ENCODE measurements at places on chromosomes 4 and X. TPM values are rescaled to one million over a fixed set of nuclear protein-coding genes. Genes with fewer than 3 reads are reported as not detected.

Gene DACH2
- total RNA-seq: not detected

Gene TEX13C
- total RNA-seq: not detected

Gene CCDC158
- total RNA-seq: 0.42 TPM

Gene MAMLD1
- 2.3 TPM for total RNA-seq

Gene RTL5
- total RNA-seq: 3.4 TPM

Gene OSTC
- total RNA-seq: 47.7 TPM

Gene USP38
- total RNA-seq: 20.6 TPM

Gene GAGE1
- not detected for total RNA-seq

Gene CT83
- not detected for total RNA-seq

Gene NXF2
- total RNA-seq: not detected

Gene MAP9
- total RNA-seq: 10.3 TPM

Gene CXCR3
- not detected for total RNA-seq

Gene CNGA1
- not detected for total RNA-seq

Gene TCEAL6
- total RNA-seq: not detected

Gene MTNR1A
- not detected for total RNA-seq

Gene SERPINA7
- not detected for total RNA-seq

Gene RGN
- 25.9 TPM for total RNA-seq

Gene PCYT1B
- 0.34 TPM for total RNA-seq

Gene ADGRG4
- not detected for total RNA-seq

Gene NUDT11
- total RNA-seq: 0.16 TPM

Gene CENPE
- 0.78 TPM for total RNA-seq

Gene CLDN34
- total RNA-seq: not detected

Gene MAGEB17
- total RNA-seq: not detected

Gene TECRL
- total RNA-seq: 1,257 TPM
